ENCODE measurements at places on chromosomes 7 and 10.
A peak's percentile ranks its signal among the peaks of the same experiment; 100 is the strongest.

- DNase-seq: peak; percentile 49
Measured at GRCh38 chr10:96910488-96911395, 78.6 kb downstream of the LCOR start.

- no peak for DNase-seq
Measured at GRCh38 chr7:101792051-101792681, 25.3 kb upstream of the CUX1 start.

- DNase-seq: no peak
Measured at GRCh38 chr10:102004376-102004775, 51.6 kb downstream of the ARMH3 start.

DNA sequence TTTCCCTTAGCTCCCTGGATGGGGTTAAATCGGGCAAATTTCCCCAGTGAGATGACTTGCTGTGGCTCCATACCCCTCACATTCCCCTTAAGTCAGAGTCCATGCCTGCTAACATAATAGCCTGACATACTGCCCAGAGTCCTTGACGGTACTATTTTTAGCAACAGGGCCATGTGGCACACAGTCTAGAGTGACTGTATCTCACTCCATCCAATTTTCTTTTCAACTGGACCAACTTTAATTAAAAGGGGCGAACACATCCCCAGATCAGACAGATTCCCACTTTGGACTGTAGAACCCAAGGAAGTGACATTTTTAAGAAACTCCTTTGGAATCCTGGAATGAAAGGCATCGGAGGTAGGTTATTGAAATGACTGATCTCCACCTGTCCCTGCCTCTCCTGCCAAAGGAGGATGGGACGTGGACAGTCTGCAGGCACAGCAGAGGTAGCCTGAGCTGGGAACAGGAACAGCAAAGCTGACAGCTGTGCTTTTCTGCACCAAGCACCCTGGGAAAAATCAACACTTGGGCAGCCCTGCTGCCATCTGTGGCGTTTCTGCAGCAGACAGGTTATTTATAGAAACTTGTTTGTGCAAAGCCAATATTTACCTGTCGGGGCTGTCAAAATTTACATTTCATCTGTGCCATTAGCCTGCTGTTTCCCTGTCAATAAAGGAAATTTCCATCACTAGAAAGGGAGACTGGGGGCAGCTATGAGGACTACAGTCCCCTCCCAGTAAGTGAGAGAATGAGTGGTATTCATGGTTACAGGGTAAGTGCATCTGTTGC lies 221.5 kb upstream of the AOAH start:
- DNase-seq: no peak

DNA sequence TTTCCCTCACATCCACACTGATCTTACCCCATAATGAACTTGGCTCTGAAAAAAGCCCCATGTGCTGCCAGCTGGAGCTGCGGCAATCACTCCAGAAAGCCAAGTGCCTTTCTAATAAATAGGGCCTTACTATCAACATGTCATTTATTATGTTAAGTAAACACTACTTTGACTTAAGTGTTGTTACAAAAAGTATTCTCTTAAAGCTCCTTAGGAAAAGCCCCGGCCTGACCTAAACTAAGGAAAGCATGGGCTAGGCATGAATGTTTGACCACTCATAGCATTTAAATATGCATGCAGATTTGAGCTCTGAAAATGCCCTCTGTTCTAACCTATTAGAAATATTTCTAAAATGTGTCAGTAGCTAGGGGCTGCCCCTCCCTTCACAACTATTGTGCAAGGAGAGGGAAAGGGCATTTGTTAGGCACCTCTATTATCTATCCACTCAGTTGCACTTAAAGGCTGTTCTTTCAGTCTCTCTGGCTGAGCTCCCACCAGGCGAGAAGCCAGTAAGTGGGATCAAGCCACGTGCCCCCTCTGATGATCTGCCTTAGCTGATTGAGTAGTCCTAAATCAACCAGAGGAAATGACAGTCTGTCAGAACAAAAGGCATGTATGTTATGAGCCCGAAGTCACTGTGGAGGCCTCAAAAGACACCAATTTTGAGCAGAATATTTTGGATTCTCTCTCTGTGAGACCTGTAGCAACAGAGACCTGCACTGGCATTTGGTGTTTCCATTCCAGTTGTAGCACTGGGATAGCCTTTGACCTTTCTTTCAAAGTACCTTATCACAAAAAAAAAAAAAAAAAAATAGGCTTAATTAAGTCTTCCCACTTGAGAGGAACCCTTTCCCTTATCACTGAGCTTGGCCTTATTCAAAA lies 77.1 kb downstream of the ITGB8 start:
- no peak for DNase-seq

DNA sequence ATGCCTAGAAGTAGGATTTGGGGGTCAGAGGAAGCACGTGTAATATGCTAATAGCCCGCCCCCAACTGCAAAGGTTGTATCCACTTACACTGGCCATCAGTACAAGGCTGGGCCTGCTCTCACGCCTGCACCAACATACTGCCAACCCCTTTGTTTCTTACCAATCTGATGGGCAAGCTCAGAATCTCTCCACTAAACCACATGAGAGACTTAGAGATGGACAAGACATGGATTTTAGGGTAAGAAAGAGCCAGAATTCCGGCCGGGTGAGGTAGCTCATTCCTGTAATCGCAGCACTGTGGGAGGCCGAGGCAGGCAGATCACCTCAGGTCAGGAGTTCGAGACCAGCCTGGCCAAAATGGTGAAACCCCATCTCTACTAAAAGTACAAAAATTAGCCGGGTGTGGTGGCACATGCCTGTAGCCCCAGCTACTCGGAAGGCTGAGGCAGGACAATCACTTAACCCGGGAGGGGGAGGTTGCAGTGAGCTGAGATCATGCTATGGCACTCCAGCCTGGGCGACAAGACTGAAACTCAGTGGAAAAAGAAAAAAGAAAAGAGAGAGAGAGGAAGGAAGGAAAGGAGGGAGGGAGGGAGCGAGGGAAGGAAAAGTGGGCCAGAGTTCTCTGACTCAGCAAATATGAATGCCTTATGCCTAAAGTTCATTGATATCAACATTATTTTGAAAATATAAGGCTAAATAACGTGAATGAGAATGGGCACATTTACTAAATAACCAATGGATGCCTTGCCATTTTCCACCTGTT lies 162.2 kb downstream of the SLIT1 start:
- no peak for DNase-seq

DNA sequence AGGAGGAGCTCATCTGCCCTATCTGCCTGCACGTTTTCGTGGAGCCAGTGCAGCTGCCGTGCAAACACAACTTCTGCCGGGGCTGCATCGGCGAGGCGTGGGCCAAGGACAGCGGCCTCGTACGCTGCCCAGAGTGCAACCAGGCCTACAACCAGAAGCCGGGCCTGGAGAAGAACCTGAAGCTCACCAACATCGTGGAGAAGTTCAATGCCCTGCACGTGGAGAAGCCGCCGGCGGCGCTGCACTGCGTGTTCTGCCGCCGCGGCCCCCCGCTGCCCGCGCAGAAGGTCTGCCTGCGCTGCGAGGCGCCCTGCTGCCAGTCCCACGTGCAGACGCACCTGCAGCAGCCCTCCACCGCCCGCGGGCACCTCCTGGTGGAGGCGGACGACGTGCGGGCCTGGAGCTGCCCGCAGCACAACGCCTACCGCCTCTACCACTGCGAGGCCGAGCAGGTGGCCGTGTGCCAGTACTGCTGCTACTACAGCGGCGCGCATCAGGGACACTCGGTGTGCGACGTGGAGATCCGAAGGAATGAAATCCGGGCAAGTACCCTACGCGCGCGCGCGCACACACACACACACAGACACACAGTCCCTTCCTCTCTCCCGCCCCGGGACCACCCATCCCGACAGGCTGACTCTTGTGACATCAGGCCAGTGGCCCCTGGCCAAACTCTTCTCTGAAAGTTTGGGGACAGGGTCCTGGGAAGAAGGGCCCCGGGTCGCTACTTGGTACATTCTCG lies 538 bp downstream of the TRIM8 start:
- DNase-seq: no peak

GRCh38 chr10:83164156-83164555 lies 975.2 kb upstream of the GHITM start:
- no peak for DNase-seq

DNA sequence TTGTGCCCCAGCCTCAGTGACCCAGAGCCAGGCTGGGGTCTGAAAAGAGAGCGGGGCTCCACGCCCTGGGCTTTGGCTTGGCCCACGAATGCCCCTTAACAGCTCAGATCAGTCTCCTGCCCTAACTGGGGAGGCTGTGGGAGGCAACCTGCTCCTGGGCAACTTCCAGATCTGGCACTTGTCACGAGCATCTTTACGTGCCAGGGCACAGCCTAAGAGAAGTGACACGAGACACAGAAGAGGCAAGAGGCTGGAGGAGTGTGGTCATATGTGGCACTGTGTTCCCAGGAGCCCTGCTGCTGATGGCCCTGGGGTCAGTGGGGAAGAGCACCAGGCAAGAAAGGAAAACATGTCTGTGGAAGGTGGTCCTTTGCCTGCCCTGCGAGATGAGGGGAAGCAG lies 97.8 kb upstream of the BTBD16 start:
- no peak for DNase-seq

DNA sequence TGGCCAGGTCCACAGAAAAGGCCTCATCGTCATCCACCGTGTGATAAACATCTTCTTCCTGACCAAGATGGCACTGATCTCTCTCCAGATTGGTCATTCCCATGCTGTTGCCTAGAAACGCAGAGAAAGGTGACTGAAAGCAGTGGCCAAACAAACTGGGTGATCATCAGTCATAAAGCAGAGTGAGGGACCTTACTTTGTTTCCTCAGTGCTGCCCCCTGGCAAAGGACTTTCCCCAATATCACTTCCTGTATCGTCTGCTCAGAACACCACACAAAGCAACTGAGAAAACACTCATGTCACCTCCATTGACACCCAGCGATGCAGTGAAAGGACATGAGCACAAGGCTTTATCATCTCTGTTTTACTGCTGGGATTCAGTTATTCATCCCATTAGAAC lies 40.0 kb upstream of the TM9SF3 start:
- no peak for DNase-seq
